ENCODE measurements at places on chromosomes 2 and 18.

DNA sequence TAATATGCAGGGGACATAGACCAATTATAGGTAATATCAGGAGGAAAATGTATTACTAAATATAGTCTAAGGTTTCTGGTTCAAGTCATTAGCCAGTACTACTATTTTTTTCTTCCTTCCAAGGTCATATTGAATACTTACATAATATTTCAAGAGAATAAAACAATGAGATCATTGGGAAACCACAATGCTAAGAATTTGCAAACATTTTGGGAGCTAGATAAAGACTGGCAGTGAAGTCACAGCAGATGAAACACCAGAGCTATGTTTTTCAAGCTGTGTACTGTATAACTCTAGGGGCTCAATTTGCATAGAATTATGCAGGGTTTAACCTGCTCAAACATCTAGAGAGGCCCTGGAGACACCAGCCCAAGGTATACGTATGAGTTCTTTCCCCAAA, 80.5 kb upstream of the KCNH7 start:
- no peak for DNase-seq

DNA sequence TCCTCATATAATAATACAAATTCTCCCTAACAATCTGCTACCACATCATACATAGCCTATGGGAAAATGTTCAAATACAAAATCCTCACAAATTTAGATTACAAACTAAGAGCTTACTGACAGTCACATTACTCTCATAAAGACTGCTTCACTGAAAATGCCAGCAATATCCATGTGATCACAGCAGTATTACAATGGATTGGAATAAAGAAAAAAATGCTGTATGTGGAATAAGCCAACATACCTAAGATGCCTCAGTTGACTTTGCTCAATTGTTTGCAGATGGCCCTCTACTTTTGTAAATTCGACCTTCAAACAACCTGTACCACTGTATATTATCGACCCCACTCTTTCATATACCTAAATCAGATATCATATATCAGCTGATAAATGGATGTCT, 88.7 kb downstream of the DYM start:
- no peak for DNase-seq

- DNase-seq = no peak
Measured at GRCh38 chr2:72211777-72212485, 64.3 kb upstream of the CYP26B1 start.

DNA sequence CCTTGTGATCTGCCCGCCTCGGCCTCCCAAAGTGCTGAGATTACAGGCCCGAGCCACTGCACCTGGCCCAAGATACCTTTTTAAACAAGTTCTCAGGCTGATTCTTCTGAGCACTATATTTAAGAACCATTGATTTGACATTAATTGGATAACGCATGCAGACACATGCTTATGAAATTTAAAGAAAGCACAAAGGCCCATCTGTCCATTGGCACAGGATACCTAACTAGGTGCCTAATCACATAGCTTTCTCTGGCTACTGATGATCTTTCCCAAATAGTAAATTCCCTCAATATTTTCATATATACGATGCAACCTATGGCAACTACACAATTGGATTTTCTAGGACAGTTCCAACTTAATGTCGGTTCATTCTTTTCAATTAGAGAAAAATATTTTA, 62.5 kb upstream of the STAM2 start:
- no peak for DNase-seq

DNA sequence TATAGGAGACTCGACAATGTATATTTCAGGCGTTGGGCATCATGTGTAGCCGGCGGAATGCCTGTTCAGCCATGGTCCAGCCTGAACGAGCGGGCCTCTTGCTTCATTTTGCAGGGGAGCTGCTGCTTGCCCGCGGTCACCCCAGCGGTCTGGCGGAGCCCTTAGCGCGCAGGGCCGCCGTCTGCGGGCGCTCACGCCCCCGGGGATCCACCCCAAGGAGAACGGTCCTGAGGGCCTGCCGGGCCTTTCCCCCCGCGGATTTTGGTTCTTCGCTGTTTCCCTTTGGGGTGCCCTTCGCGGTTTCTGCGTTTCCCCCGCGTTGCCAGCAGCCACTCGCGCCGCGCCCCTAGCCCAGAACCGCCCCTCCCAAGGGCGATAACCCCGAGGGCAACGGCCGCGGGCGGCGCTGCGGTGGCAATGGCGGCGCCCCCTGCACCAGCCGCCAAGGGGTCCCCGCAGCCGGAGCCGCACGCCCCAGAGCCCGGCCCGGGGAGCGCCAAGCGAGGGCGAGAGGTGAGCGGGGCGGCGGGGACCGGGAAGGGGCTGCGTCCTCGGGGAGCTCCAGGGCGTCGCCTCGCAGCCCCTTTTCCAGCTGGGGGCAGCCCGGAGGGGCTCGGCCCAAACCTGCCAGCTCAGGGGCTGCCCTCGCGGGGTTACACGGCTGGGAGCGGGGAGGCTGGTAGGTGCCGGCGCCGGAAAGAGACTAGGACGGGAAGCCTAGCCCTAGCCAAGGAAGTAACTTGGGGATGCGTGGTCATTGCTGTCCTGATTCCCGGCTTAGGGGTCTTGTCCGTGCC, at the start of gene MFSD2B:
MFSD2B (plus strand) TSS at position 406 of the 797 bp plus-strand sequence; CDS start at position 418, 12 bp downstream.
- DNase-seq = peak; percentile 20

GRCh38 chr18:38174594-38174993, 609.0 kb upstream of the CELF4 start:
- DNase-seq = no peak

DNA sequence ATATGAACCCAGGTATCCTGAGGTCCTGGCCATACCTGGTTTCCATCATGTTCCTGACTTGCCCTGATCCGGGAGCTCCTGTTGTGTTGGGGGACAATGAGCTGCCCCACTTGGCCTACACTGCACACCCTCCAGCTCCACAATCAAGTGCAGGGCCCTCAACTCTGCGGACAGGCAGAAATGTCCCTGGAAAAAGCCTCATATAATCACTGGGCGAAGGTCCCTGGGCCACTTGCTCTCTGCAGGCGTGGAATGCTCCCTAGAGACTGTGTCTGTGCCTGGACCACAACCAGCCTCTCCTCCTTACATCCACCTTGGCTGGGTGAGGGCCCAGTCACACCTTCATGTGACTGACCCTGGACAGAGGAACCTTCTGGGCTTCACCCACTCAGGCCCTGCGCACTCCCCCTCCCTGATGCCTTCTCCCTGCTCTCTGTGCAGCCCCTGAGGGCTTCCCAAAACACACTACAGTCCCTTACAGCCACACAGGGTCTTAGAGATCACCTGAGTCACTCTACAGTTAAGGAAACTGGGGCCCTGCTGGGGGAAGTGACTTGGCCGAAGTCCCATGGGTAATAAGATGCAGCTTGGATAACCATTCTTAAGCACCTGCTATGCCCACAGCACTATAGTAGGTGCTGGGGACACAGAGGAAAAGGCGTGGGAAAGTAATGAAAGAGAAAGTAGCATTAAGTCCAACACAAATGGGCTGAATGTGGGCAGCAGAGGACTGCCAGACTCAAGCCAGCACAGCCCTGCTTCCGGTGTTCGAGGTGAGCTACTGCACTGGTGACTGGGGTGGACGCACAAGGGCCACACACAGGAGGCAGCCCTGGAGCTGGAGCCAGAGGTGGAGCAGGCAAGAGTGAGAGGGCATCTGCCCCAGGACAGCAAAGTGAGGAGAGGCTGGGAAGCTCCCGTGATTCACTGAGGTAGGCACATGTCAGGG, 9.8 kb downstream of the BOLA3 start:
- no peak for DNase-seq

- DNase-seq = no peak
Measured at GRCh38 chr2:38010995-38011394, 65.0 kb downstream of the CYP1B1 start.

DNA sequence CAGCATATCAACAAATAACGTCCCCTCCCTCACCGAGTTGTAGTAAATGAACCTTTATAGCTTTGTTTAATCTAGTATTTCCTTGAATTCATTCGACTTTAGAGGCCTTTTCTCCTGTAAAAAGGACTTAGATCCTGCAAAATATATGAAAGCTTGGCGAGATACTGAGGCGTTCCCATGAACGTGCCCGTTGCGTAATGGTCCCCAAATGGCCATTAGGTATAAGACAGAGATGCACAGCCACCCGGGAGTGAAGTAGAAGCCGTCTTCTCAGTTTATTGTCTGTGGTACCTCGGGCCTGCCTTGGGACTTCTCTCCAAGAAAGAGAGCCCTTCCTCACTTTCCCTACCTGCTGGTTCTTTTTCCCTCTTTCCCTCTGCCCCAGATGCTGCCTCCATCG, 310.6 kb downstream of the CELF4 start:
- no peak for DNase-seq

DNA sequence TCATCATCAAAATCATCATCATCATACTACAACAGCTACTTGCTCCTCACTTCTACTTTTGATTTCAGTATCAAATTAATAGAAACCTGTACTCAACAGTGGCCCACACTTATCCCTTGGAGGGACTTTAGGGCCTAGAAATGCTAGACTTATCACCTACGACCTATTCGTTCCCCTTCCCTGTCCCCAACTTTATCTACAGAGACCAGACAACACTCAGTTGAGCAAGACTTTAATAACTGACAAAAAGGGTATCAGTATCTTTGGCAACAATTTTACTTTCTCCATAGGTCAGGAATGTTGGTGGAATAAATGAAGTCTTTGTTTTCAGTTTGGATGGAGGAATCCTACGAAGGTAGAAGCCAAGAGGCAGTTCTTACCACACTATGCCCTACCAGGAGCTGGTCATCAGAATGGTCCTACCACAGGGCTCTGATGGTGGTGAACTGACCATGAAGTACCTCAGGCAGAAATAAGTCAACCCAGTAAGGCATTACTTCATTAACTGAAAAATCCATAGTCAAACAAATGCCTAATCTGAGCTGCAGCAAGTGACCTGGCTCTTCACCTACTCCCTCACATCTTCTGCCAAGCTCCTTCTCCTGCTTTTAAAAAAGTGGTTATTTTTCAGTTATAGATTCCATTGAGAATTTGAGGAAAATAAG, 26.6 kb downstream of the MBD2 start:
- DNase-seq = no peak

DNA sequence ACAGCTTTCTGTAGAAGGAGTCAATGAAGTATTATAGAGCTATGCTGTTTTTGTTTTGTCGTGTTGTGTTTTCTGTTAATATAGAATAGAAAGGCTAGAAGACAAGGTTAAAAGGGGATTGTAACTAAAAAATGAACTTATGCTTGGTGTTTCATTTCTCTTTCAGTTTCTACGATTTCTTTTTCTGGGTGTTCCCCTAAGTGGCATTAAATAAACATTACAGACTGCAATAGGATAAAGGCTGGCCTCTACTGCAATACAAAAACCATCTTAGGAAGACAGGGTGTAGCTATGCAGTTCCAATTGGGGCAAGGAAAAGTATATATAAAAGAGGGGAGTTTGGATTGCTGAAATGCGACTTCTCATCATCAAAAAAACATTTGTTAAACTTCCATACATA, 1609.7 kb upstream of the ACVR2A start:
- DNase-seq = no peak

- no peak for DNase-seq
Measured at GRCh38 chr2:239955989-239956817, 68.9 kb downstream of the NDUFA10 start.

DNA sequence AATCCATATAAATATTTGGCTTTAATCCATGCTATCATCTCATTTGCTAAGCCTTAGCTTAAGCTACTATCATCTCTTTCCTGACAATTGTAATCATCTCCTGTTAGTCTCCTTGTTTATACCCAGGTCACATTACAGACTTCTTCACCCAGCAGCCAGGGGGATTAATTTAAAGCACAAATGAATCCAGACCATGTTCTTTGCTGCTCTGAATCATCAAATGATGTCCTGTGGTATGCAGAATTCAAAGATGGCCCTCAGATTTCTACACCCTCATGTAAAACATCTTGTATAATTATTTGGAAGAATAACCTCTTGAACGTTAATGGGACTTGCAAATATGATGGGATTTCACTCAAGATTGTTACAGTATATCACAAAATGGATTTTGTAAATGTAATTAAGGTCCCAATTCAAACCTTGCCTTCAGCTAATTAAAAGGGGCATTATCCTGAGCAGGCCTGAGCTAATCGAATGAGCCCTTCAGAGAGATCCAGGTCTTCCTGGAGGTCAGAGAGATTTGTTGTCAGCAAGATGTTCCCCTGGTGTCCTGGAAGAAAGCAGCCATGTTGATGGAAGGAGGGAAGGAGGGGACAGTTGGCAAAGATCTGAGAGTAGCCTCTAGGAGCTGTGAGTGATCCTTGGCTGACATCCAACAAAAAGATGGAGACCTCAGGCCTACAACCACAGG, 241.1 kb upstream of the MMADHC start:
- DNase-seq = peak; percentile 23

GRCh38 chr18:48813833-48814489, 136.8 kb downstream of the SMAD7 start:
- DNase-seq = no peak

GRCh38 chr18:75475228-75475627, 47.7 kb upstream of the SMIM21 start:
- DNase-seq = no peak

DNA sequence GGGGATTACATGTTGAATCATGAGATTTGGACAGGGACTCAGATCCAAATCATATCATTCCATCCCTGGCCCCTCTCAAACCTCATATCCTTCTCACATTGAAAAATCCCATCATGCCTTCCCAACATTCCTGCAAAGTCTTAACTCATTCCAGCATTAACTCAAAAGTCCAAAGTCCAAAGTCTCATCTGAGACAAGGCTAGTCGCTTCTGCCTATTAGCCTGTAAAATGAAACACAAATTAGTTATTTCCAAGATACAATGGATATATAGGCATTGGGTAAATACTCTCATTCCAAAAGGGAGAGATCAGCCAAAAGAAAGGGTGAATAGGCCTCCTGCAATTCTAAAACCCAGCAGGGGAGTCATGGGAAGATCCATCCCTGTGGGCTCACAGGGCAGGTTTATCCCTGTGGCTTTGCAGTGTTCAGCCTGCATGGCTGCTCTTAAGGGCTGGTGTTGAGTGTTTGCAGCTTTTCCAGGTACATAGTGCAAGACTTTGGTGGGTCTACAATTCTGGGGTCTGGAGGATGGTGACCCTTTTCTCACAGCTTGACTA, 21.2 kb upstream of the SLC14A1 start:
- DNase-seq = no peak

DNA sequence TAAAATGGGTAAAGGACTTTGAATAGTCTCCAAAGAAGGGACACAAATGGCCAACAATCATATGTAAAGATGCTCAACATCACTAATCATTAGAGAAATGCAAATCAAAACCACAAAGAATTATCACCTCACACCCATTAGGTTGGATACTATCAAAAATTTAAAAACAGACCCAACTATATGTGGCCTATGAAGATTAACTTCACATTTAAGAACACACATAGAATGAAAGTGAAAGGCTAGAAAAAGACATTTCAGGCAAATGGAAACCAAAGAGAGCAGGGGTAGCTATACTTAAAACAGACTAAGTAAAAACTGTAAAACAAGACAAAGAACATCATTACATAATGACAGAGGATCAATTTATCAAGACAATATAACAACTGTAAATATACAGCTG, 53.5 kb upstream of the ASPRV1 start:
- no peak for DNase-seq

DNA sequence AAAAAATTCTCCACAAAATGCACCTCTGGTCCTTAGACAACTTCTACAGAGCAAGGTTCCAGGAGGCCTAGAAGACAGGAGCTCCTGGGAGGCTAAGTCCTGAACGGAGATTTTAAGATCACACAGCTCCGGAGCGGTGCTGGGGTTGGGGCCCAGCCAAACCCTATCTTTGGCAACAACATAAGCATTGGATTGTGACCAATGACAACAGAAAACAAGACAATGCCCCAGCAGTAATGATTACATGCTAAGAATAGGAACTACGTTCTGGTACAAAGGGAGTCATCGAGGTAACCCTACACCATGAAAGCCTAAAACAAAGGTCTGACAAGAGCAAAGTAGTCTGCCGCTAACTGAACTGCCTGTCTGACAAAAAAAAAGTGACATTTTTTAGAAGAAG, 171.2 kb downstream of the CMPK2 start:
- no peak for DNase-seq

All from BE2C (cell line).